ENCODE measurements at places on chromosomes 2 and 18.

DNA sequence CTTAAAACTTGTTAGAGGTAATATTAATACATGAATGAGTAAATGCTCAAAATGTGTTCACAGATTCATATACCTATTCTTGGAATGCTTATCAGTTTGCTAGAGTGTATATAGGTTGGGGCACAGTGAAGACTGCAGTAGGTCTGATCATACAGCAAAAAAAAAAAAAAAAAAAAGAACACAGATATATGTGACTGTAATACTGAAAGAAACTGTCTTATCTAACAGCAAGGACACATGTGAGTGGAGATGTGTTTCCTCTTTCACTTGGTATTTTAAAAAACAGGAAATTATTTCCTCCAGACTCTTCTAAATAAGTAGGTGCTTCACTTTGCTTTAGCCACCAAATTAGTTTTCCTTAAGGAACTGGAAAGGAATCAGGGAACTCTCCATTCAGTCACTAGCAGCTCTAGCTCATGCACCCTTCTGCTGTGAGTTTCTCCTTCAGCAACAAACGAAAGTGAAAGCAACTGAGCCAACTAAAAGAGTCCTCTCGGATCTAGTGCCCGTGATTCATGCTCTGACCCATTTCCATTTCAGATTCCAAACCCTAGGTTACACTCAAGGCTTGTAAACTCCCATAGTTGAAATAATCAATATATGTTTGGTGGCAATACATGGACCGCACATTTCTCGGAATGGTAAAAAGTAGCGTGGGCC, 98.5 kb downstream of the DSEL start:
- no peak for DNase-seq

DNA sequence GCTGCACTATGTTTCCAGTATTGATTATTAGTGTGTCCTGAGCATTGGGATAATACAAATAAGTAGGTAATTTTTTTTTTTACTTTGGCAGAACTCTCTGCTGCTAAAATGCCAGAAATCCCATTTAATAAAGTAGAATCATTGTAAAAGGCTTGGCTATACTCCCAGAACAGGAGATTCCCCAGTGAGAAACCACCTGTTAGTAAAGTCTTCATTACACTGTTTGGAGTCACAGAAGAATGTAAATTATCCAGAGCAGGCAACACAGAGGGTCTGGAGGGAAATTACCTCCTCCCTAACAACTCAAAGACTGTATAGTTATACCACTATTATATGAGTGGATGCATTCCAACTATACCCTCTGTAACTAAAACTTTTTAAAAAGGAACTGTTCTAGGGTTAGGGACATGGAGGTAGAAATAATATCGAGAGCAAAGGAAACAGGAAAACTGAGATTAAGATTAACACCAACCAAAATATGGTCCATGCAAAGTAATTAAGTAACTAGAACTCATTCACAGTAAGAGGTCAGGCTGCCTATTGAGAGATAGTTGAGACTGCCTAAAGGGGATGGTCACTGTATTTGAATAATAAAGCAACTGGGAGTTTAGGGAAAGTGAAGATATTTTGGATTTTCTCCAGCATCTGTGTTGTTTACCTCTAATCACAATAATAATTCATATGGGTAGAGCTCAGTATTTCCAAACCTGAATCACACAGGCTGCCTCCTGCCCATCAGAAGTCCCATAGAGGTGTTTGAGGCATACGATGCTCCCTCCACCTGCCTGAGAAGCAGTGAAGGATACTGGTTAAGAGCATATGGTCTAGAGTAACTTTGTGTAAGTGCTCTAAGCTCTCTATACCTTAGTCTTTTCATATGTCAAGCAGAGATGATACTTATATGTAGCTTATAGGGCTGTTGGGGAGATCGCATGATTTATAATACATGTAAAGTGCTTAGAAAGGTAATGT, 34.4 kb downstream of the MAP2 start:
- DNase-seq: no peak

DNA sequence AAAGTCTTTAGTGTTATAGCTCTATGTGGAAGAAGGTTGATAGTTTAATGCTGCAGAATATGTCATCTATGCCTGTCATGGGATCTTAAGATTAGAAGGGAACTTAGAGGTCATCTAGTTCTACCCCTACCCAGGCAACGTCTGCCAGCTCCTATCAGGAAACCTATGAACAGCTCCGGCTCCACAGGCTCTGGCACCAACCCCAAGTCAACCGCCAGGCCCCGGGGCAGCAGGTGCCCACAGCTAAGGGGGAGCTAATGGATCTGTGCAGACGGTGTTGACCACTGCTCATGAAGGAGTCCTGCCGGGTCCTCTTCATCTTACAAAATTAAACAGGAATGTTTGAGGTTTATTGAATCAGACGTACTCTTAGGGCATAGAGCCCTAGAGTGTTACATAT, 440.8 kb upstream of the KLHL29 start:
- DNase-seq: no peak

- DNase-seq: no peak
Measured at GRCh38 chr2:102110596-102111334, 31.8 kb upstream of the IL1R1 start.

GRCh38 chr2:114281188-114281587, 161.3 kb upstream of the DPP10 start:
- DNase-seq: no peak

- no peak for DNase-seq
Measured at GRCh38 chr2:19484736-19485135, 126.3 kb upstream of the OSR1 start.

- DNase-seq: no peak
Measured at GRCh38 chr2:205054789-205055188, 509.5 kb downstream of the PARD3B start.

DNA sequence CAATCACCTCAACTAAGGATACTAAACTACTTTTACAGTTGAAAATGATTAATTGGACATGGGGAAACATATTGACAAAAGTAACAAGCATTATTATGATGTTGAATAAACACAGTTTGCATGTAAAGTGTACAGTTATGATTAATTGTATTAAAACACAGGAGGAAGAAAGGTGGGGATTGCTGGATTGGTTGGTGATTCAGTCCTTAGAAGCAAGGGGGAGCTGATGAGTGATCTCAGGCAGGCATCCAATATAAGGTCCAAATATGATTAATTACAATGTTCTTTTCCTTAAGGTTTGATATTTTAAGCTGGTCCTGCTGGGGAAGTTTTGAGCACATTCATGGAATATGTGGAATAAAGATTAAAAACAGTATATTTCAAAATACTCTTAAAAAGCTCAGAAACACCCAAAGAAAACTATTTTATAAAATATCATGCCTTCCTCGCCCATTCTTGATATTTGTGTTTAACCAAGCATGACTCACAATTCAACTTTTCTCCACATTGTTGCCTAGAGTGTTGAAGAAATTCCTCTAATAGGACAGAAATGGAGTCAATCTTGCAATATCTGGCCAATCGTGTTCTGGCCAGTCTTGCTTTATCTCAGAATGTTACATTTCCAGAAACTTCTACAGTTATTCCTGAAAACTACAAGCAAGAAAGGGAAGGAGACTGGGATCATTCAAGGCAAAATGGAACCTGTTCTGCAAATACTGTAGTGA, 268.2 kb downstream of the RPIA start:
- DNase-seq: no peak

DNA sequence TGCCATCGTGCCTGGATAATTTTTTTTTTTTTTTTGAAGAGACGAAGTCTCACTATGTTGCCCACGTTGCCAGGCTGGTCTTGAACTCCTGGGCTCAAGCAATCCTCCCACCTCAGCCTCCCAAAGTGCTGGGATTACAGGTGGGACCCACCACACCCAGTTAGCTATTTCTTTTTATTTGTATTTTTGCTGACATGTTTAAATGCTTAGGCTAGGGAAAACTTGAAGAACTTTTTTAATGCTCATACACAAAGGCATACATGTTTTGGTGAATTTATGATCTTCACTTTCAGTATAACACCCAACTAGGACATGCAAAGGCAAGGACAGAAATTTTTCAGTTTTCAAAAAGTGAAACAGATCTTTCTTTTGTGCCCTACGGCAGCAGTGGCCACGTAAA, 9.9 kb downstream of the L3MBTL4 start:
- no peak for DNase-seq

- no peak for DNase-seq
Measured at GRCh38 chr2:229851870-229852269, 69.9 kb downstream of the TRIP12 start.

GRCh38 chr2:80280598-80280997, 24.0 kb downstream of the LRRTM1 start:
- DNase-seq: no peak

DNA sequence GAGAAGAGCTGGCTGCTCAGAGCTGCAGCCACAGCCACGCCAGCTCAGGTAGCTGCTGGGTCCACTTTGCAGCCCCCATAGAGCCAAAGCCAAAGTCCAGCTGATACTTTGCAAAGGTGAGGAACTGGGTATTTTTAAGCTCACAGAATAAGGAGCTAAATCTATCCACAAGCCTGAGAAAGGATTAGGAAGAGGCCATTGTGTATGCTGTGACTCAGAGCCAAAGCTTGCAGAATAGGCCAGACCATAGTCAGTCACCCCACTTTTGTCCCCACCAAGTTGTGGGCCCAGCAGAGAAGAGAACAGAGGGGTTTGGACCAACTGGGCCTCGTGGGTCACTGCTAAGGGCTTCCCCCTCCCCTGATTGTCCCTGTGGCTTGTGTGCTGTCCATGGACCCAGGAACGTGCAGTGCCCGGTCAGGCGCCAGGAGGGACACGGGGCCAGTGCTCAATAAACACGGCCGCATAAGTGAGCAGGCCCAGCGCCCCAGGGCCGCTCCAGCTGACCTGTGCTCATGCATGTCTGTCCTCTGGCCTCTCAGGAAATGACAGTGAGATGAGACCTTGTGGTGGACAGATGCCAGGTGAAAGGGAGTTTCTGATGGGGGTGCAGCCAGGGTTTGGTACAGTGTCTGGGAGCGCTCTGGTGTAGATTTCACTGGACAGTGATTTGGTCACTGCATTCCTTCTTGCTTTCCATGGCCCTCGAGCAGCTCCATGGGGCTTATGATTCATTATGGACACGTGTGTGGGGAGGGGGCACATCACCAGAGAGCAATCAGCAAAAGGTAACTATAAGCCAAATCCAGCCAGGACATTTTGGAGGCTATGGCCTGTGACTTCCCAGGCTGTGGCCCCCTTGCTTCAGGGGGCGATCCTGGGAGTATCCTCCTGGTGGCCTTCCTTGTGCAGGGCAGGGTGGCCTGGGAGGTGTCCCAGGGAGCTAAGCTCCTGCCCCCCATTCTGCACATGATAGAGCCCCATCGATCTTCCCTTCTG, 31.3 kb downstream of the MAL start:
- no peak for DNase-seq

DNA sequence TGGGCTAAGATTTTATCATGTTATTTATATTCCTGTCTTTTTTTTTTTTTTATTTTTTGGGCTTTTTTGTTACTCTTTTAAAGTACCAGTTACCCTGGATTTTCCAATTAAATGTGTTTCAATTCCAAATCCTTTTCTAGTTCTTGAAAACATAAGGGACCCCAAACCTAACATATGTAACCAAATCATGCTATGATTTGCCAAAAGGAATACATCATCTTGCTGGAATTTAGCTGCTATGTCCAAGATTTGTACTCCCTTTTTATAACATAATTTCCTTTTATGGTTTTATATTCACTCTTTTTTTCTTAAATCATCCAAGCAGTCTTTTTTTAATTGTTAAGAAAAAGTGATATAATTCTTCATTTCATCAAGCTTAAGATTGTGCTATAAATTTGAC, 60.9 kb upstream of the DSEL start:
- no peak for DNase-seq

GRCh38 chr2:12288048-12288447, 428.7 kb upstream of the TRIB2 start:
- no peak for DNase-seq

- no peak for DNase-seq
Measured at GRCh38 chr2:65220432-65221131, 7.0 kb upstream of the ACTR2 start.

GRCh38 chr2:129757915-129758783, 221.3 kb upstream of the RAB6C start:
- no peak for DNase-seq

DNA sequence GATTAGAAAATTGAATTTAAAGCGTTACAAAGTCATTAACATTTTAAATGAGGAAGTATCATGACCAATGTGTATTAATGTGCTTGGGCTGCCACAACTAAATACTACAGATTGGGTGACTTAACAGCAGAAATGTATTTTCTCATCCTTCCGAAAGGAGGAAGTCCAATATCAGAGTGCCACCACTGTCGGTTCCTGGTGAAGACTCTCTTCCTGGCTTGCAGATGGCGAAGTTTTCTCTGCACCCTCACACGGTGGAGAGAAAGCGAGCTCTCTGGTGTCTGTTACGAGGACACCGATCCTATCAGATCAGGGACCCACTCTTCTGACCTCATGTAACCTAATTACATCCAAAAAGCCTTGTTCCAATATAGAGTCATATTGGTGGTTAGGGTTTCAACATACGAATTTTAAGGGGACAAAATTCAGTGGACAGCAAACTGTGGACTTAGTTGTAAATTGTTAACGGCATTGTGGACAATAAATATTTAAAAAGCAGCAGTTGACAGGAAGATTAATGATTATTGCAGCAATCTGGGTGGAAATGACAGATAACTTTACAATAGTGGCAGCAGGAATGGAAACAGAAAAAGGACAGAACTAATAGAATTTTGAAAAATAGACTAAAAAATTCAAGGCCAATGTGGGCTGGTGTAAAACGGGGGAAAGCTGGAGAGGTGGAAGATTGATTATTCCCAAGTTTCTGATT, 35.1 kb upstream of the CYRIA start:
- DNase-seq: no peak

DNA sequence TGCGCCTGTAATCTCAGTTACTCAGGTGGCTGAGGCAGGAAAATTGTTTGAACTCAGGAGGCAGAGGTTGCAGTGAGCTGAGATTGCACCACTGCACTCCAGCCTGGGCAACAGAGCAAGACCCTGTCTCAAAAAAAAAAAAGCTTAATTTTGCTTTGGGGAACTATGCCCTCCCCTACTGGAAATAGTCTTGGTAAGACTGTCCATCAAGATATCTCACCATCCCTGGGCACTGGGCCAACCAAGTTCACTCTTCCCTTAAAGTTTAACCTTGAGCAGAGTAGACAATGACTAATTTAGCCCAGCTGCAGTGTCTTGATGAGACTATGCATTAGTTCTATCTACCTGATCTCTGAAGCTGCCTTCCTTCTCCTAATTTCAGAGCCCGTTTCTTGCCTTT, 44.7 kb downstream of the ASXL2 start:
- DNase-seq: no peak
